ENCODE measurements at places on chromosomes 13 and 19. TPM values are rescaled to one million over a fixed set of nuclear protein-coding genes. Genes with fewer than 3 reads are reported as not detected.
A peak's percentile ranks its signal among the peaks of the same experiment; 100 is the strongest.

- DNase-seq, result no peak
Observed at GRCh38 chr19:38145623-38146022, 78.4 kb downstream of the DPF1 start.

- no peak for DNase-seq
Observed at GRCh38 chr13:95411428-95412040, 110.3 kb upstream of the ABCC4 start.

DNA sequence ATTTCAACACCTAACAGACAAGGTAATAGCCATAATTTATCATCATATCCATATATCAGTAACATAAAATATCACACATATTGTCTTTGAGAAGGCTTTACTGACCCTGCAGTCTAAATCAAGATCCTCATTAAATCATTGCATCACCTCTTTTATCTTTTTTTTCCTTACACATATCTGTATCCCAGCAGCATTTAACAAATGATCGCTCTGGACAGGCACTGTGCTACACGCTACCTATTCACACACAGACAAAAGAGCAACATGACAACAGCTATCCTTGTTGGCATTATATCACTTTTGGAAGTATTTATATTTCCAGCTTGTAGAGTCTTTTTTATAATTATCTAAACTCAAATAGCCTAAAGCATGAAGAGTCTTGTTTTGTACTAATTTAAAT lies 73.3 kb upstream of the NBEA start:
- DNase-seq, result no peak

DNA sequence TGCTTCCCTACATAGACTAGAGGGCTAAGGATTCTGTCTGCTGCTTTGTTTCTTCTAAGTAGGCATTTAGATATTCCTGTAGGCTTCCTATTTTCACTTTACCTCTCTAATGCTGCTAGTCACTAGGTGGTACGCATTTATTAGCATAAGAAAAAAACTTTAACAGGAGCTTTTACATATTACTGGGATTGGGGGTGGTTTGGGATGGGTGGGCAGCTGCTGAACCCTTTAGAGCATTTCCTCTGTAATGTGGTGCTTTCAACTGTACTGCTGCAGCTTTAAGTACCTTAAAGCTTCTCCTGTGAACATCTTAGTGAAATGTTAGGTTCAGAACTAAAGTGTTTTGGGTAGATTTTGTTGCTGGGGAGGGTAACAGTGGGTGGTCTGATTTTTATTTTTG lies 92.6 kb downstream of the ZNF486 start:
- DNase-seq, result no peak

- DNase-seq, result no peak
Observed at GRCh38 chr13:113369881-113370280, 6.0 kb upstream of the GRTP1 start.

GRCh38 chr13:43046259-43046658 lies 22.9 kb downstream of the DNAJC15 start:
- no peak for DNase-seq

DNA sequence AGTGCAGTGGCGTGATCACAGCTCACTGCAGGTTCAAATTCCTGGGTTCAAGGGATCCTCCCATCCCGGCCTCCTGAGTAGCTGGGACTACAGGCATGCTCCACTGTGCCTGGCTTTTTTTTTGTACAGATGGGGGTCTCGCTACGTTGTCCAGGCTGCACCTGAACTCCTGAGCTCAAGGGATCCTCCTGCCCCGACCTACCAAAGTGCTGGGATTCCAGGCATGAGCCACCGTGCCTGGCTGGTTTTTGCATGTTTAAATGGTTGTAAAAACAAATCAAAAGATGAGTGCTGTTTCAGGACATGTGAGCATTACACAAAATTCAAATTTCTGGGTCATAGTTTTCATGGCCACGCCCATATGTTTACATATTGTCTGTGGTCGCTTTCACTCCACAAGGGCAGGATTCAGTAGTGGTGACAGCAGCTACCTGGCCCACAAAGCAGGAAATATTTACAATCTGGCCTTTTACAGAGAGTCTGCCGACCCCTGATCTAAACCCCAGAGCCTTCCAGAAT lies 5.3 kb downstream of the MATK start:
- no peak for DNase-seq

- DNase-seq, result no peak
Observed at GRCh38 chr13:77056382-77056781, 29.4 kb upstream of the FBXL3 start.

- no peak for DNase-seq
Observed at GRCh38 chr13:35906636-35907035, 224.5 kb downstream of the DCLK1 start.

GRCh38 chr19:47020992-47021496 lies 1.4 kb downstream of the NPAS1 start:
- no peak for DNase-seq

- peak; percentile 88 for DNase-seq
Observed at GRCh38 chr13:43057653-43058317, 34.4 kb downstream of the DNAJC15 start.

- no peak for DNase-seq
Observed at GRCh38 chr19:18292810-18293641, 11.6 kb upstream of the JUND start.

DNA sequence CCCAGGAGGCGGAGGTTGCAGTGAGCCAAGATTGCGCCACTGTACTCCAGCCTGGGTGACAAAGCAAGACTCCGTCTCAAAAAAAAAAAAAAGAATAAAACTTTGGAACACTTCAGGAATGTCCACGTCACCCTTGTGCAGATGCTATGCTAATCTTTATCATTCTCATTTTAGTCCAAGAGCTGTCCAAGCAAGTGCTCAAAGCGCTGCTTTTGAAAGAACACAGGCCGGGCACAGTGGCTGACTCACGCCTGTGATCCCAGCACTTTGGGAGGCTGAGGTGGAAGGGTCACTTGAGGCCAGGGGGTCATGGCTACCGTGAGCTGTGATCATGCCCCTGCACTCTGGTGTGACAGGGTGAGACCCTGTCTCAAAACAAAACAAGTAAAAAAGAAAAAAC lies 11.1 kb upstream of the UQCR11 start:
- DNase-seq, result no peak

PSG6 gene
- not detected for total RNA-seq

LILRA1 gene
- not detected for total RNA-seq

GZMM gene
- 68.7 TPM for total RNA-seq

PRSS57 gene
- not detected for total RNA-seq

SHC2 gene
- total RNA-seq, result not detected

PABPC3 gene
- total RNA-seq, result 0.22 TPM

ZNF414 gene
- total RNA-seq, result 63.9 TPM

ZNF296 gene
- total RNA-seq, result 0.89 TPM

ATF5 gene
- total RNA-seq, result 14.9 TPM
